Right cardiac atrium (tissue), 5 donors: ENCODE measurements at places on chromosomes 7 and 10. TPM values are rescaled to one million over a fixed set of nuclear protein-coding genes. Genes with fewer than 3 reads are reported as not detected.

- no peak for DNase-seq
Measured at GRCh38 chr7:97982647-97983046, 7.3 kb downstream of the OCM2 start.

GRCh38 chr10:6195376-6195775 is 7.4 kb upstream of the PFKFB3 start:
- DNase-seq, result no peak

- DNase-seq, result no peak
Measured at GRCh38 chr10:128922172-128922571, 544.9 kb upstream of the MGMT start.

DNA sequence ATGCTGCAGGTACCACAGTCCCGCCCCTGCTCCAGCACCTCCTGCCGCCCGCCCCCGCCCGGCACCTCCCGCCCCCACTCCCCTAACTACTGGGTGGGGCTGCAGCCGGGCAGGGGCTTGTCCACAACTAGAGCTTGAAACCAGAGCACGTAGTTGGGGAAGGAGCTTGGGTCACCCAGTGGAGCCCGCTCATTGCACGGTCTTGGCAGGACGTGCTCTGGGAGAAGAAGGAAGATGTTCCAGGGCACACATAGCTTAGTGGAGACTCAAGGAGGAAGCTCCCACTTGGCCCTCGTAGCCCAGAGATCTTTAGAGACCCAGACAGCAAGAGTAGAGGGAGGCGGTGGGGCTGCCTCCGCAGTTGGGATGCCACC is 692 bp downstream of the IGFBP1 start:
- no peak for DNase-seq

DNA sequence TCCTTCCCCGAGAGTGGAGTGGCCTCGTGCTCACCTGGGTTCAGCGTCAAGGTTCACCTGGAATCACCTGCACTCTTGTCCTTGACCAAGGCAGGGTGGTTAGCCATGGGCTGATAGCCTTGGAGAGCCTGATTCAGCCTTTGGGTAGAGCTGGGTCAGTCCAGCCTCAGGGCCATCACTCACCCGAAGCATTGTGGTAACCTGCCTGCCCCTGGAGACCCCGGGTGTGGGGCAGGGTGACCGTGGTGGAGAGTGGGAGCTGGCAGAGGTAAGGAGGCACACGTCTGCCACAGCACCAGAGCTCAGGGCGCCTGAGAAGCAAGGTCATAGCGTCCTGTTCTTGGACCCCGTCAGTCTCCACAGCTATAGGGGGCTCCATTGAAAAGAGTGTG is 27.8 kb upstream of the WDFY4 start:
- DNase-seq, result no peak

DNA sequence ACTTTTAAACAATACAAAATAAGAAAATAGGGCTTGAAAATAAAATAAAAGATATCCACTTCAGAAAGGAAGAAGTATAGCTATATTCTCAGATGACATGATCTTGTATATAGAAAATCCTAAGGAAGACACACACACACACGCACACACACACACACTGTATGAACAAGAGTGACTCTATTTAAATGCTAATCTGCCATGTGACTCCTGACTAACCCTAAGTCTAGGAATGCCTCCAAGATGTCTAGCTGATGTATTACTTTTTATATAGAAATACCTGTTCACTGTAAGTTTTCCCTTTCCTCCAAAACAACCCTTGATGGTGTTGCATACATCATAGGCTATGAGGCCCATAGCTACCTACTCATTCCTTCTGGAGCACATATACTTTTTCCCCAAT is 173.1 kb upstream of the LRRTM3 start:
- no peak for DNase-seq

DNA sequence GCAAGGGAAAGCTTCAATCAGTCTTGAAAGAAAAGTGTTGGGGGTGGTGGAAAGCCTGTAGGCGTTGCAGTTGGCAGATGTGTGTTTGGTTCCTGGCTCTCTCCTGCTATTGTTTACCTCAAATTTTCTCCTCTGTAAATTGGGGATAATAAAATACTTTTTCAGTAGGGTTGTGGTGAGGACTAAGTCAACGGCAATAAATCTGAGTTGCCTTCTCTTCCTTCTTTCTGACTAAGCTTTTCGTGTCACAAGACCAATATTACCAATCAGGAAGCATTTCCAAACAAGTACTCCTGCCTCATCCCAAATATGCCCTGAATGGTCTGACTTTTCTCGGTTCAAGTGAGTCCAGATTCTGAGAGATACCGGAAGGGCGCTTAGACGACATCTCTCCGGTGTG is 54.0 kb downstream of the CREB5 start:
- DNase-seq, result no peak

GRCh38 chr7:86431761-86432160 is 211.9 kb upstream of the GRM3 start:
- DNase-seq, result no peak

GRCh38 chr10:68618234-68618633 is 58.1 kb downstream of the TET1 start:
- DNase-seq, result no peak

DNA sequence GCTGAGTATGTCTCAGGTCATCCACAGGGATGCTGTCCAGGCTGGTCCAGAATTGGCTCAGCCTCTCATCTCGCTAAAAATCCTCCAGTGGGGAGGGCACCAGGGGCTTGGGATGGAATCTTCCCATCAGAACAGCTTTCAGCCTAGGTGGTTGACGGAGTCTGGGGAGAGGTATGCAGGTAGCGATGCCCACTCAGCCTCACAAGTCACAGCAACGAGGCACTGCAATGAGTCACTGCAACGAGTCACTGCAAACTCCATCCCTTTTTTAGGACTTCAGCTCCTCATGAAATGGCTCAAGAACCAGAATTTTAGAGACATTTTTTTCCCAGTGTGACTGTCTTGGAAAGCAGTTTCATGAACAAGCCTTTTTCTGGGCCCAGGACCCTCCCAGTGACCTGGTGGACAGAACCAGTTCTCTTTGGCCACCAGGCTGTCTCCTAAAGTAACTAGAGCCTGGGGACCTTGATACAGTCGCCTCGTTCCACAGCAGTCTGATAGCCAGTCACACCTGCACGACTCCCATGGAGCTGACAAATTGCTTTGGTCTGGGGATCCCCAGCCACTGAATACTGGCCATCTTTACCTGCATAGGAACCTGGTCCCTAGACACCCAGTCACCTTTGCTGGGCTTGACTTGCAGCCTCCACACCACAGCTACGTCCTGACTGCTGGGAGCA is 41.3 kb upstream of the PPP2R2D start:
- DNase-seq, result no peak

GRCh38 chr10:7491949-7492659 is 81.3 kb upstream of the SFMBT2 start:
- no peak for DNase-seq

DNA sequence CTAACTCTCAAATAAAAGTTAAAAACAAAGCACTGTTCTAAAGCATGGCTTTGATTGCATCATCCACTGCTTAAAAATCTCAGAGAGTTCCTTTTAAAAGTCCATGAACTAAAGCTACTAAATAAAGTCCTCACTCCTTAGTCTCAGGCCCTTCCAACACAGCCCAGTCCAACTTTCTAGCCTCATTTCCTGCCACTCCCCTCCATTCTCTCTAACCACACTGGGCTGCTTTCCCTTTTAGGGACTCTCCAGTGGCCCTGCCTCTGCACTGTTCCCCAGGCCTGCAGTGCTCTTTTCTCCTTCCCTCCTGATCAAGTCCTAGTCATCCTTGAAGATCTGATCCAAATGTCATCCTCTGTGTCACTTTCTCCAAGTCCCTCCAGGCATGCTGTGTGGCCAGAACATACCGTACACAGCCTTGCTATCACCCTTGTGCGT is 56.9 kb upstream of the PPP1R3C start:
- DNase-seq, result peak; percentile 35

DNA sequence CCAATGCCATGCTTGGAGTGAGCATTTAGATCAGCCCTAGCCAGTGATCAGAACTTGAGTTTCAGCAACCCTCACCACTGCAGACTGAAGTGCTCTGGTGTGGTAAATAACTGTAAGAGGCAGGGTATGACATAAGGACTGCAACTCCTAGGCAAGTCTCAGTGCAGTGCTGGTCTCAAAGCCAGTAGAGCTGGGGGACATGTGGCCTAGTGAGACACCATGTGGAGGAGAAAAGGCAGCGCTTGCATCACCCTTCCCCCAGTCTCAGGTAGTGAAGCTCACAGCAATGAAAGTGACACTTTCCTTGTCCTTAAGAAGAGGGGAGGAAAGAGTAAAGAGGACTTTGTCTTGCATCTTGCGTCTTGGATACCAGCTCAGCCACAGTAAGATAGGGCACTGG is 386.8 kb upstream of the POT1 start:
- no peak for DNase-seq

- peak; percentile 77 for DNase-seq
Measured at GRCh38 chr10:84095811-84096497, 43.4 kb upstream of the GHITM start.

DNA sequence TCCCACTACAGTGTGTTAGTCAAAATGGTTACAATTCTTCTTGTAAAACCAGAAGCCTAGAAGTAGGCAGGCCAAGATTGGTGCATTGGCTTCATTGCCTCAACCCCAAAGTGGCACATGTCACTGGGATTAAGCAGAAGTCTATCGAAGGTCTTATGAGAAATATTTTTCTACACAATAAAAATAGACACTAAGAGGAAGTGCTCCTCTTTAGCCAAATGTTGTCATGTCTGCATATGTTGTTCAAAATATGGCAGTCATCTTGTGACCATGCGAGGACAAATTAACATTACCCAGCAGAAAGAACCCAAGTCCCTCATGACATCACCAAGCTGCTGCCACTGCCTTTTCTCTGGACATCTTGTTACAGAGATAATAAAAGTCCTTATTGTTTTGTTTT is 6.3 kb upstream of the NSMCE4A start:
- no peak for DNase-seq

DNA sequence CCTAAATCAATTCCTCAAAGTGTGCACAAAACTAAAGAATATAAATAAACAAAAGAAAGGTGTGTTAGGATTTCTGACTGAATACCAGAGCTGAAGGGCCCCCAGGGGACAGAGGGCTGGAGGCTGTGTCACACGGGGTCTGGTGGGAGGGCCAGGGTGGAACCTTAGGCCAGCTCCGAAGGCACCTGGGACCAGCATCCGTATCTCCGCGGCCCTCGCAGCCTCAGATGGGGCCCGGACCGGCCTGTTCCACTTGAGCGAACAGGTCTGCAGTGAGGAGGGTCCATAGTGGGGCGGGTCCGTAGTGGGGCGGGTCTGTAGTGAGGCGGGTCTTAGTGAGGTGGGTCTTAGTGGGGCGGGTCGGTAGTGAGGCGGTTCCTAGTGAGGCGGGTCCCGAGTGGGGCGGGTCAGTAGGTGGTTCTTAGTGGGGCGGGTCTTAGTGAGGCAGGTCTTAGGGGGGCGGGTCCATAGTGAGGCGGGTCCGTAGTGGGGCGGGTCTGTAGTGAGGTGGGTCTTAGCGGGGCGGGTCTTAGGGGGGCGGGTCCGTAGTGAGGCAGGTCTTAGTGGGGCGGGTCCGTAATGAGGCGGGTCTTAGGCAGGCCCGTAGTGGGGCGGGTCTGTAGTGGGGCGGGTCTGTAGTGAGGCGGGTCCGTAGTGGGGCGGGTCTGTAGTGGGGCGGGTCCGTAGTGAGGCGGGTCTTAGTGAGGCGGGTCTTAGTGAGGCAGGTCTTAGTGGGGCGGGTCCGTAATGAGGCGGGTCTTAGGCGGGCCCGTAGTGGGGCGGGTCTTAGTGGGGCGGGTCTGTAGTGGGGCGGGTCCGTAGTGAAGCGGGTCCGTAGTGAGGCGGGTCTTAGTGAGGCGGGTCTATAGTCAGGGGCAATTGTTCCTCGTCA is 15.1 kb downstream of the GPR146 start:
- DNase-seq, result peak; percentile 83

- no peak for DNase-seq
Measured at GRCh38 chr7:29003703-29004102, 45.6 kb upstream of the TRIL start.

DNA sequence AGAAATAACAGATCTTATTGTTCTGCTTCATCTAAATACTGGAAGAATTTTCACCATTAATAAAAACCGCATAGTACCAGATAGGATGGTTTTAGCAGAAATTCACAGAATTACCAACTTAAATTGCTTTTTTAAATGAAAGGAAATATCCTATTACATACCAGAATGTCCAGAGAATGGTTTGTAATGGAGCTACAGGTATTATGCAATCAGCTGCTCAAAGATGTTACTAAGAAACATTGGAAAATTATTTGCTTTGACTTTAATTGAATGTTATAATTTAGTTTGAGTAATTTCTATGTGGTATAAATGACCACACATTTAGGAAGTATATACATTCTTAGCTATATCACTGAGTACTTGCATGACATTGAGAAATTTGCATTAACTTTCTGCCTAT is 338.3 kb downstream of the ETV1 start:
- no peak for DNase-seq

Gene GLI3
- 0.50 TPM for polyA plus RNA-seq

Gene FKBP6
- not detected for polyA plus RNA-seq

Gene BAMBI
- polyA plus RNA-seq, result 24.2 TPM

Gene CC2D2B
- polyA plus RNA-seq, result 0.77 TPM

Gene SPDYE18
- polyA plus RNA-seq, result 0.52 TPM

Gene INA
- 0.16 TPM for polyA plus RNA-seq

Gene MMP21
- polyA plus RNA-seq, result 0.20 TPM

Gene PTF1A
- polyA plus RNA-seq, result not detected

Gene EPO
- polyA plus RNA-seq, result not detected

Gene RARRES2
- 193 TPM for polyA plus RNA-seq

Gene PRR15
- 0.79 TPM for polyA plus RNA-seq

Gene FRMPD2
- 1.3 TPM for polyA plus RNA-seq

Gene NIPSNAP2
- 209 TPM for polyA plus RNA-seq

Gene TASOR2
- polyA plus RNA-seq, result 9.7 TPM
